ENCODE measurements at places on chromosomes 7 and 10. TPM values are rescaled to one million over a fixed set of nuclear protein-coding genes. Genes with fewer than 3 reads are reported as not detected.

DNA sequence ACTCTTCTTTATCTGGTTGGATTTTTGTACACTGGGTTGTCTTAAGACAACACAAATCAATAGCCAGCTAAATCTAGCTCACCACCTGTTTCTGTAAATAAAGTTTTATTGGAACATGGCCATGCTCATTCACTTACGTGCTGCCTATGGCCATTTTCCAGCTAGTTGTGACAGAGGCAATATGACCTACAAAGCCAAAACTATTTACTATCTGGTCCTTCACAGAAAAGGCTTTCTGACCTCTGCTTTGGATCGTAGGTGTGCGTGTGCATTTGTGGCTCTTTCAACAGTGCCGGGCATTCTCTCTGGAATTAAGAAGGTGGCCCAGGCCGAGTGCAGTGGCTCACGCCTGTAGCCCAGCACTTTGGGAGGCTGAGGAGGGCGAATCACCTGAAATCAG, 45.5 kb downstream of the NRAP start:
- no peaks in the 10 kb centered on the region for H3K4me1 ChIP-seq
- no peaks in the 10 kb centered on the region for H3K27me3 ChIP-seq
- H3K27ac ChIP-seq = no peak overlapping the region
- DNase-seq = no peak

GRCh38 chr7:25122373-25122772, 2.7 kb downstream of the CYCS start:
- H3K27me3 ChIP-seq = no peaks in the 10 kb centered on the region
- no peak overlapping the region for H3K4me3 ChIP-seq
- no peak overlapping the region for H3K27ac ChIP-seq
- peaks cover 7% of the 10 kb centered on the region for H3K4me1 ChIP-seq
- DNase-seq = no peak

DNA sequence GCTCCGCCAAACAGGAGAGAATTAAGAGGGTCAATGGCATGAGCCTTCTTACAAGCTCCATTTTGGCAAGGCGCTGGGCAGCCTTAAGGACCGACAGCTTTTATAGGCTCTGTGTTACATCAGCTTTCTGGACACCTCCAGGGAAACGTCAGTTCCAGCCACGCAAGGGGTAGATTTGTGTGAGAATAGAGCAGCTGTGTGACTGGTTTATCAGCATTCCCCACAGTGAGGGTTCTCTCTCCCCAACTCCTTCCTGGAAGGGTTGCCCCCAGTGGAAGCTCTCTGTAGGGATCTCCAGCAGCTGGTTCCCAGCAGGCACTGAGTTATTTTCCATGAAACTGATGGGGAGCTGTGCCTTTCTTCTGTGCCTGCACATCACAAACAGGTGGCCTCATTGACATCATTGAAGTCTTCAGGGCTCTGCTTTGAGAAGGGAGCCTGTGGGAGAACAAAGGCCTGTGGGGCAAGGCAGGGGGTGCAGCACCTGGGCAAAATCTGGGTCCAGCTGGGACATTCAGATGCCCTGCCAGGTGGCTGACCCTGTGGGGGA, at the start of gene CUZD1:
TSS of gene CUZD1 (minus strand) at position 75 of the 550 bp plus-strand sequence. CDS start at position 61, 14 bp downstream.
- H3K27me3 ChIP-seq = no peaks in the 10 kb centered on the region
- H3K27ac ChIP-seq = no peak within 1 kb of the TSS
- DNase-seq = no peak
- H3K4me1 ChIP-seq = no peaks in the 10 kb centered on the region
- H3K36me3 ChIP-seq = no peaks in the 10 kb centered on the region

DNA sequence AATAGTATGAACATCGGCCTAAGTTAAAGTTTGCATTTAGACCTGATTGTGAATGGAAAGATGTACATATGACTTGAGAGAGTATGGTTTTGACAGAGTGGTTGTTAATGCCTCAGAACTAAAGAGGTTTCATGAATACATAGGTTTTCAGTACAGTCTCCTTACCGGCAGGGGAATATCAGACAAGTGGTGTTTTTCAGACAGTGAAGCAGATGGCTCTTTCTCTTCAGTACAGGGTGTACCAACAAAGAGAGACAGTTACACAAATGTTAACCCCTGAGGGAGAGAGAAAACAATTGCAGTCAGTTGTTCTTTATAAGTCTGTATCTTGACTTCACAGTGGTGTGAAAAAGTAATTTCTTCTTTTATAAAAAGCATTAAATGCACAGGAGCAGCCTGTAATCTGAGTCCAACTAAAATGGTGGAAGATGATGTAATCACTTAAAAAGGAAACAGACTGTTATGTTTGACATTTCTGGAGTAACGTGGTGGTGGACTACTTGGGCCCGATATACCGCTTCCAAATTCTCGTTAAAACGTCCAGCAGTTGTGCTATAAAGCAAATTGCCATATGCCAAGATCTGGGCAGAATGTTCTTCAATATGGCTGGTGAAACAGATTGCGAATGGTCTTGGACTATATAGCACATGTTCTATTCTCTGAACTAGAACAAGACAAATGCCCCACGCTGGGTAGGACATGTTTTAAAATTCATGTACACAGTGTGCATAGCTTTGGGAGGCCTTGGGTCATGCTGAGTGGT, 69.2 kb downstream of the SDK1 start:
- DNase-seq = no peak
- no peak overlapping the region for H3K4me3 ChIP-seq
- no peak overlapping the region for H3K27ac ChIP-seq
- peaks cover 8% of the 10 kb centered on the region for H3K4me1 ChIP-seq

DNA sequence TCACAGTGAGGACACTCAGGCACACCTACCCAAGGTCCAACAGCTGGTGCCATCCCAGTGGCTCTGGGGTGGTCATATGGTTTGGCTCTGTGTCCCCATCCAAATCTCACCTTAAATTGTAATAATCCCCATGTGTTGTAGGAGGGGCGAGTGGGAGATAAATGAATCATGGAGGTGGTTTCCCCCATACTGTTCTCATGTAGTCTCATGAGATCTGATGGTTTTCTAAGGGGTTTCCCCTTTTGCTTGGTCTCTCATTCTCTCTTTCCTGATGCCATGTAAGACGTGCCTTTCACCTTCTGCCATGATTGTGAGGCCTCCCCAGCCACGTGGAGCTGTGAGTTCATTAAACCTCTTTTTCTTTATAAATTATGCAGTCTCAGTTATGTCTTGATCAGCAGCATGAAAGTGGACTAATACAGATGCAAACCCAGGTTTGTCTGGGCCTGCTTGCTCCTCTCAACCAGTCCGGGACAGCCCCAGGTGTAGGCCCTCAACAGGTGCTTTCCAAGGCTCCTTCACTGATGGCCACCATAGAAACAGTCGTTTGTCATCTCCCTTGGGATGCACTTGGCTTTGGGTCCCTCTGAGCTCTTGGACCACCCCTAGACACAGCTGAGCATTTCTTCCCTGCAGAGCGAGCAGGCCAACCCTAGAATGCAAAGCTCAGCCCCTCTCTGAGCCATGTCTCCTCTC, 101.3 kb upstream of the CTBP2 start:
- H3K4me1 ChIP-seq = no peaks in the 10 kb centered on the region
- no peaks in the 10 kb centered on the region for H3K36me3 ChIP-seq
- DNase-seq = no peak
- H3K27me3 ChIP-seq = no peaks in the 10 kb centered on the region
- no peak overlapping the region for H3K27ac ChIP-seq

TRIL gene
- total RNA-seq = 2.6 TPM

ALOX5 gene
- total RNA-seq = 69.7 TPM

All from thoracic aorta (tissue), 2 donors.